Activated T-helper 1 cell treated with anti-CD3 and anti-CD28 coated beads, Interleukin-12 subunit alpha, Interleukin-12 subunit beta, Interleukin-2, Interleukin-4 antibody, amounts not matched to agents 30 ng/mL and 10 ng/mL and 1 ng/mL, durations not matched to agents 14 hours and 24 hours and 36 hours (primary cell): ENCODE measurements at places on chromosomes 12 and 14. TPM values are rescaled to one million over a fixed set of nuclear protein-coding genes. Genes with fewer than 3 reads are reported as not detected.

GRCh38 chr12:48183876-48184548, 568 bp downstream of the CCDC184 start:
- peaks cover 35% of the 10 kb centered on the region for H3K4me1 ChIP-seq
- H3K4me3 ChIP-seq = peak overlapping the region; percentile 91
- H3K27ac ChIP-seq = peak overlapping the region; percentile 11

DNA sequence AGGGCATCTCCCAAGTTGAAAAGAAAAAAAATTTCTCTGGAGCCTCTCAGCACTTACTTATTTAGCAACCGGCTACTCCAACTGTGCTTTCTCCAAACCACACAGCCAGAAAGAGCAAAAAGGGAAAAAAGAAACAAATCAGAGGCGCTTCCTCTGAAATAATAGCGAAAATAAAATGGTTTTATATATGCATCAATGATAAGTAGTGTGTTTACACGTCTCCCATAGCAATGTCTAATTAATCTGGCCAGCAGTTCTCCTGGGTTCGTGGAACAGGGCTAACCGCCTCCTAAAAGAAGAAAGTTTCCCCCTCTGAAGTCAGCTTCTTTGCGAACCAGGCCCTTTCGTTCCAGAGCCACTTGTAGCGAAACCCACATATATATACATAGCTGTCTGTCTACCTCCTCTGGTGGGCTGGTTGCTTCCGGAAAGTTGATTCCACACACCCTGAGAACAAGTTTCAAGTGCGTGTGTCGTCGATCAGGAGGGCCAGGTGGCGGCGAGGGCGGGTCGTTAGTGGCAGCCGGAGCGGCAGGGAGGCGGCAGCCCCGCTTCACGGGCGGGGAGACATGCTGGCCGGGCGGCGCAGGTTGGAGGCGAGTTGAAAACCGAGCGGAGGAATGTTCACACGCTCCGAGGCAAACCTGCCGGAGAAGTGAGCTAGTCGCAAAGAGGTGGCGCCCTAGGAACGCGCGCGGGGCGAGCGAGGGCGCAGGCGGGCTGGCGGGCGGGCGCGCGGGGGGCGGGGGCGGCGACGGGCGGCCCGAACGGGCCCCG, 2.7 kb downstream of the PTHLH start:
- peaks cover 20% of the 10 kb centered on the region for H3K4me1 ChIP-seq
- DNase-seq = no peak
- peaks cover 4% of the 10 kb centered on the region for H3K36me3 ChIP-seq
- H3K27ac ChIP-seq = peak overlapping the region; percentile 53

DNA sequence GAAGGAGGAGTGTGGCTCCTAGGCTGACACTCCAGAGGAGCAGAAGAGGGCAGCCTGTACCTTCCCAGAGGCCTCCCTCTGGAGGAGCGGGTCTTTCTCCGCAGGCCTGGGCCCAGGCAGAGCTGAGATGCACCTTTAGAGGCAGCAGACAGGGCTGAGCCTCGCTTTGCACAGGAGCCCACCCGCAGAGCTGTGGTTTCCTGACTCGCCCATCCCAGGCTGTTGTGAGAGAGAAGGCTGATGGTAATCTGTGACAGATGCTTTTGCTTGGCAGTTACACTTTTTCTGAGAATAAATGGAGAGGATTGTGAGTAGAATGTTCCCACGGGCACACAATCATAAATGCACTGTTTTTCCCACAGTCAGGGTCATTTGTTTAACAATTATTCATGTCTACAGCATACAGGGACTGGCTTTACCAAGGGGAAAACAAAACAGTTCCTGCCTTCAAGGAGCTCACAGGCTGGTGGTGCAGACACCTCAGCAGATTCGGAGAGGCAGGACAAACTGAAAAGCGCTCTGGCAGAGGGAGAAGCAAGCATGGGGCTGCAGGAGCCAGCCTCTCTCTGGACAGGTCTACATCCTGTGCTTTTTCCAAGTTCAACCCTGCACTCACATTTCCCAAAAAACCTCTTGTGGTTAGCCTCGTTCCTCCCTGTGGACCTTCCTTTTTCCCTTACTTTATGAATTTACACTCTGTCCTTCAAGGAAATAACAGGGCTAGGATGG, 13.9 kb downstream of the EVL start:
- H3K4me3 ChIP-seq = peak overlapping the region; percentile 75
- H3K4me1 ChIP-seq = peaks cover 97% of the 10 kb centered on the region
- peak; percentile 82 for DNase-seq
- peaks cover 47% of the 10 kb centered on the region for H3K36me3 ChIP-seq

- DNase-seq = no peak
- peaks cover 17% of the 10 kb centered on the region for H3K27me3 ChIP-seq
- no peak overlapping the region for H3K27ac ChIP-seq
Measured at GRCh38 chr14:51318813-51319597, 79.0 kb downstream of the TMX1 start.

DNA sequence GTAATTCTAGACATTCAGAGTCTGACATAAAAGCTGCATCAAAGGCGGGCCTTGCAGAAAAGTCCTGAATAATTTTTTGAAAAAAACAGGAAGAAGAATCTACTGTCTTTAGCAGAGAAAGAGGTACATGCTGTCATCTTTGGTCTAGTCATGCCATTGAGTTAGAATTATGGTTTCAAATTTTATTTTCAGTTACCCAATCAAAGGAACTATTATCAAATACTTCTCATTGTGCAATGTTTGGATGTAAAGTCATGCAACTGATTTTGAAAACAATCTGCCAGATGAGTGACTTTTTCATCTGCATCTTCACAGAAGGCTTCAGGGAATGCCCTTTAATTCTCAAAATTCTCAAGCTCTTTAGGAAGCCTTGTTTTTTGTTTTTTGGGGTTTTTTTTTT, 803.5 kb downstream of the FLRT2 start:
- H3K4me3 ChIP-seq = no peak overlapping the region
- DNase-seq = no peak
- H3K27me3 ChIP-seq = no peaks in the 10 kb centered on the region
- H3K4me1 ChIP-seq = no peaks in the 10 kb centered on the region
- H3K36me3 ChIP-seq = no peaks in the 10 kb centered on the region

DNA sequence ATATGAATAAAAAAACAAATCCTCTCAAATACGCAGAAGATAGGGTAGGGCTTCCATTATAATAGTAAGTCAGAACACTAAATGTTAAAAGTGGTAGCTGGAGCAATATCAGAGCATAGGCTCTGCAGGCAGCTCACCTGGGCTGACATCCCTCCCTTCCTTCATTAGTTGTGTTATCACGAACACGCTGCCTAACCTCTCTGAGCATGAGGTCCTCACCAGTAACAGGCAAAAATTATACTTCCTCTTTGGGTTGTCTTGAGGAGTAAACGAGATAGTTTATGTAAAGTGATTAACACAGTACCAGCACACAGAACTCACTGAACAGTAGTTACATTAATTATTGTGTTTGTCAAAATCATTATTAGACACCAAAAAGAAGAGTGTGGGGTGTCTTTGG, 154.3 kb downstream of the STXBP6 start:
- H3K4me3 ChIP-seq = no peak overlapping the region
- H3K36me3 ChIP-seq = no peaks in the 10 kb centered on the region
- DNase-seq = no peak
- H3K27ac ChIP-seq = no peak overlapping the region

CRADD gene
- 11.2 and 12.3 TPM in 2 replicates for total RNA-seq

DNA sequence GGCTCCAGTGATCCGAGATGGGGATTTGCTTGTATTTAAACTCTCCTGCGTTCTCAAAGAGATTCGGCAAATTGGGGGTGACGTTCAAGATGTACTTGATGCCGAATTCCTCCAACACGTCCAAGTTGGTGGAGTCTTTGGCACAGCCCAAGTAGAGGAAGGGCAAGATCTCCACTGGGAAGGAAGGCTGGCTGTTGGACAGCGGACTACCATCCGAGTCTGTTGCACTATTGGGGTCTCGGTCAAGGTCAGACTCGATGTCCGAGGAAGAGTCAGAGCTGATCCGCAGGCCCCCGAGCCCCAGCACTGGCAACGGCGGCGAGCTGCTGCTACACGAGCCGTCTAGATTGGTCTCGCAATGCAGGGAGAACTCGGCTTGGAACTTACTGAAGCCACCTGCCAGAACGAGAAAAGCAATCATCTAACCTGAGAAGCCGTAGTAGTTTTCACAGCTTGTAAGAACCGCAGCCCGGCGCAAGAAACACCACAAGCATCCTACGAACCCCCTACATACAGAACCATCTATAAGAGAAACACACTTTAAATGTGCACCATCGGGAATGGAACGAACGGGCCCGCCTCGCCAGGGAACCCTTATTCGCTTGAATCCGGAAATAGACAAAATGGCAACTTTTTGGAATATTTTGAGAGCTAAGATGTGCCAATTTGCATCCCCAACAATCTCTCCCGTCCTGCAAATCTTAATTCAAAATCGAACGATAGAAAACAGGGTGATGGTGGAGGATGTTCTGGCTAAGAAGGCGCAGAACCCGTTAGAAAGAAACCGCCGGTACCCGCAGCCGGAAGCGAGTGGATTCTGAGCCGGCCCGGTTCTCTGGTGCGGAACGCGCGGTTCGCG, 1.4 kb downstream of the DUSP6 start:
- DNase-seq = peak; percentile 35
- peak overlapping the region; percentile 97 for H3K27ac ChIP-seq
- H3K4me1 ChIP-seq = peaks cover 62% of the 10 kb centered on the region
- H3K36me3 ChIP-seq = peaks cover 47% of the 10 kb centered on the region
- H3K27me3 ChIP-seq = no peaks in the 10 kb centered on the region
- peak overlapping the region; percentile 98 for H3K4me3 ChIP-seq

- H3K27ac ChIP-seq = no peak overlapping the region
- H3K36me3 ChIP-seq = no peaks in the 10 kb centered on the region
- no peak overlapping the region for H3K4me3 ChIP-seq
- DNase-seq = no peak
Measured at GRCh38 chr14:57796556-57796955, 69.3 kb downstream of the SLC35F4 start.

DNA sequence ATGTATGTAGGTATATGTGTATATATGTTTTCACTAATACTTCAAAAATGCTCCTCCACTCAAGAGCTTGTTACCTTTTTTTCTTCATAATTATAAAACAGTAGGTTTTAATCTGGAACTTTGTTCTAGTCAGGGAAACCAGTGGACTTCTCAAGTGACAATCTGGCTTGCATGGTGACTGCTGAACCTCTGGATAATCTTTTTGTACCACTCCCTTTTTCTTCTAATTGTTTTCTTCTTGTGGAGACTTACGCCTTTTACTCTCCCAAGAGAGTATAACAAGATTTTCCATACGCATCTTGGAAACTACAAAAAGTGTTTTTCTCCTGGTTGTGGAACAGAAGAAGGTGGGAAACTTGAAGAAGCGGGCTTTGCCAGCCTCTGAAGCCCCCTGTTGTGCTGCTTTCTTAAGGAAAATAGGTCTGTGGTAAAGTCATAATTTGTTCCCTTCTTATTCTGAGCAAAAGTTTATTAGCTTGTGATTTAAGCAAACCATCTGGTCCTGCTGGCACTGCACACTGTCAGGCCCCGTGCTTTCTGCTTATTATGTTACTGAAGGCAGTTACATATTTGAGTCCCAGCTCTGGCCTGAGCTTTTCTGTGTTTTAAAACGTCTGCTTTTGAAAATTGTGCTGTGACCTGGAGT, 291.8 kb downstream of the ERC1 start:
- no peak overlapping the region for H3K4me3 ChIP-seq
- H3K27ac ChIP-seq = no peak overlapping the region
- H3K36me3 ChIP-seq = no peaks in the 10 kb centered on the region
- H3K27me3 ChIP-seq = no peaks in the 10 kb centered on the region

GRCh38 chr14:79627058-79627457, 584.2 kb downstream of the DIO2 start:
- H3K27ac ChIP-seq = no peak overlapping the region
- DNase-seq = no peak
- H3K4me1 ChIP-seq = no peaks in the 10 kb centered on the region

GRCh38 chr12:19799216-19799615, 359.9 kb downstream of the AEBP2 start:
- H3K4me1 ChIP-seq = no peaks in the 10 kb centered on the region
- H3K36me3 ChIP-seq = no peaks in the 10 kb centered on the region
- no peak overlapping the region for H3K27ac ChIP-seq
- no peak for DNase-seq
- H3K27me3 ChIP-seq = no peaks in the 10 kb centered on the region

DNA sequence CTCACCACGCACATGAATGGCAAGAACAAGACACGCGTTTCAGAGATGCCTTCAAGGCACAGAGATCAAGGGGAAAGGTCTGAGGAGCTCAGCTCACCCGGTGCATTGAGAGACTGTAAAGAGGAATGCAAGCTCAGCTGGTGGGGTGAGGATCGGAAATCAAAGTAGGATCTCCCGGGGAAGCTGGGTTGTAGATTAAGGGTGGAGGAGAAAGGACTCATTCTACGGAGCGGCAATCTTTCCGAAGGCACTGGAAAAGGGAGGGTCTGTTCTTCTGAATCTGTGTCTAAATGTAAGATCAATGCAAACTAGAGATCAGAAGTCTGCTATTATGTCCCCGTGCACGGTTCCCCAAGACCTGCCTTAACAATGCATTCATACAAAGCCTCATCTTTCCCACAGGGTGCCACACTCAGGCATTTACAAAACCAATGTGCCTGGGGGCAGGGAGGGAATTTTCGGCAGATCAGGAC, 41.6 kb upstream of the PYGL start:
- no peak overlapping the region for H3K4me3 ChIP-seq
- H3K27me3 ChIP-seq = peaks cover 4% of the 10 kb centered on the region
- no peaks in the 10 kb centered on the region for H3K4me1 ChIP-seq
- no peak for DNase-seq

GRCh38 chr12:31023271-31023724, 50.4 kb upstream of the DDX11 start:
- H3K27me3 ChIP-seq = peaks cover 7% of the 10 kb centered on the region
- no peak for DNase-seq
- no peaks in the 10 kb centered on the region for H3K36me3 ChIP-seq
- no peak overlapping the region for H3K27ac ChIP-seq

- DNase-seq = no peak
- H3K27ac ChIP-seq = no peak overlapping the region
- no peaks in the 10 kb centered on the region for H3K36me3 ChIP-seq
- peaks cover 9% of the 10 kb centered on the region for H3K27me3 ChIP-seq
- no peak overlapping the region for H3K4me3 ChIP-seq
Measured at GRCh38 chr12:116556964-116557698, 2.0 kb upstream of the MAP1LC3B2 start.

- H3K27ac ChIP-seq = peak overlapping the region; percentile 18
- peaks cover 93% of the 10 kb centered on the region for H3K27me3 ChIP-seq
- no peak for DNase-seq
Measured at GRCh38 chr12:53981634-53982565, 3.0 kb upstream of the HOXC10 start.
